Endothelial cell (in vitro differentiated cells): ENCODE measurements at places on chromosomes 2 and 18. TPM values are rescaled to one million over a fixed set of nuclear protein-coding genes. Genes with fewer than 3 reads are reported as not detected.
A peak's percentile ranks its signal among the peaks of the same experiment; 100 is the strongest.

TEKT4 gene
- total RNA-seq, result not detected

FIGN gene
- 14.0 TPM for total RNA-seq

INO80C gene
- 29.7 TPM for total RNA-seq

DHRS9 gene
- total RNA-seq, result not detected

TGFA gene
- 4.7 TPM for total RNA-seq

MAP4K4 gene
- total RNA-seq, result 427 TPM

DUSP2 gene
- total RNA-seq, result not detected

NOSTRIN gene
- total RNA-seq, result not detected

RPRM gene
- 6.4 TPM for total RNA-seq

COL6A3 gene
- 1.6 TPM for total RNA-seq

TSGA10 gene
- total RNA-seq, result 4.2 TPM

CPLX4 gene
- not detected for total RNA-seq

NPAS2 gene
- total RNA-seq, result 70.1 TPM

GRCh38 chr2:5123582-5124196, 568.5 kb upstream of the SOX11 start:
- DNase-seq, result no peak

GRCh38 chr2:51720826-51721225, 688.9 kb upstream of the NRXN1 start:
- DNase-seq, result no peak

DNA sequence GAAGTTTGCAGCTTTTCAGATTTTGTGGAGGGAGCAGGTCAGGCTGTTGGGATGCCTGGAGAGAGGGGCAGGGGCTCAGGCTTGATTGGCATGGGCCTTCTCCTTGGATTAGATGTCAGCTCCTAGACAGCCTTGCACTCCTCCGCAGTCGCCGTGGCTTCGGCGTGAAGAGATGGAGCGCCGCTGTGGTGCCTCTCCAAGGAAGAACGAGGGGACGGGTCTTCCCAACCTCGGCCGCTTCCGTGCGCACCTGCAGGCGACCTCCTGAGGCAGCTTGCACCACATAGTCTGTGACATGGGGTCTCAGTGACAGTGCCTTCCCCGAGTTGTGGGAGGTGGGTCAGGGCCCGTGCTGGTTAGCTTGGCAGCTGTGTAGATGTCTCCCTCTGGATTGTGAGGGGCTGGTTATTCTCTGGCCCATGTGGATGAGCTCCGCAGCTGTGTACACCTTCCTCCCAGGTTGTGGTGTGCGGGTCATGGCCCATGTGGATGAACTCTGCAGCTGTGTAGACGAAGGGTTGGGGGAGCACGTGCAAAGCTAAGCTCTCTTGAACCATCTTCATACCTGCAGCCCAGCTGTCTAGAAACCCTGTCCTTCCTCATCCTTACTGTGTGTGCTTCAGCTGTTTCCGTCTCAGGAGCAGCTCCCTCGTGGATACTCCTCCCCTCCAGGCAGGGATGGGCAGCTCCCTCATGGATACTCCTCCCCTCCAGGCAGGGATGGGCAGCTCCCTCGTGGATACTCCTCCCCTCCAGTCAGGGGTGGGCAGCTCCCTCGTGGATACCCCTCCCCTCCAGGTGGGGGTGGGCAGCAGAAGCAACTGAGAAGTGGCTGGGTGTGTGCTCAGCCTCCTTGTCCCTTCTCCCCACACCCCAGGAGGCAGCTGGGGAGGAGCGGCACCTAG, 170.3 kb downstream of the LDLRAD4 start:
- no peak for DNase-seq

GRCh38 chr2:231674587-231675338, 33.6 kb upstream of the PTMA start:
- DNase-seq, result peak; percentile 90

DNA sequence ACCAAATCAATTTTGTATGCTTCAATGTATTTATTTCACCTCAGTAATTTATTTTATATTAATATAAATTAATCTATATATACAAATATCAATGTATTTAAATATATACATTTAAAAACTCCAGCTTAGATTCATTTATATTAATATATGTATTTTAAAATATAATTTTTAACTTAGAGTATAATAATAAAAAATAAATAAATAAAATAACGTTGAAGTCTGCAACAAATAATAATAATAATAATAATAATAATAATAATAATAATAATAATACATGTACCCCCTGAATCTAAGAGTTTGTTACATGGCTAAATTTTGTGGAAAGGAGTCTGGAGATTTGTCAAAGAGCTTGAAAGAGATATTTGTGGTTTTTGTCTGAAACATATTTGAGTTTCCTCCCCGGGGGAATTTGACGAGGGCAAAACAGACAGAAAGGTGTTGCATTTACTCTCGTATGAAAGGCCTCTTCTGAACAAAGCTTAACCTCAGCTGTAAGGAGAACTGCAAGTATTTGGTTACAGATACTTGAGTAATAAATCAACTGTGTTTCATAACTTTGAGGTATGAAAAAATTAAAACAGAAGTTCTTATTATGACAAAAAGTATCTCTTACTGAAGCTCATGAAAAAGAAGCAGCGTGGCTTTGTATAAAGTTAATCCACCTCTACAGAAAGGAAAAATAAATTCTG, 93.4 kb downstream of the CDH19 start:
- no peak for DNase-seq

GRCh38 chr2:149573760-149574159, 13.8 kb downstream of the MMADHC start:
- no peak for DNase-seq

DNA sequence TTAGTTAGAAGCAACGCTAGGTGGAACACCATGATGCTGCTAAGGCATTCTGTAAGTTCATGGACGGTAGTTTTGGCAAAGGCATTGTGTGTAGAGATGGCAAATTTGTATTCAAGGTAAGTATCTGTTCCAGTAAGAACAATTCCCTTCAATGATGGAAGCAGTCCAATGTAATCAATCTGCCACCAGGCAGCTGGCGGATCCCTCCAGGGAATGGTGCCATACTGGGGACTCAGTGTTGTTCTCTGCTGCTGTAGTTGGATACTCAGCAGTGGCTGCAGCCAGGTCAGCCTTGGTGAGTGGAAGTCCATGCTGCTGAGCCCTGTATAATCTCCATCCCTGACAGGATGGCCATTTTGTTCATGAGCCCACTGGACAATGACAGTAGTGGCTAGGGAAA, 62.8 kb downstream of the ARL6IP6 start:
- DNase-seq, result no peak

GRCh38 chr2:47336259-47337238, 66.4 kb upstream of the MSH2 start:
- no peak for DNase-seq

DNA sequence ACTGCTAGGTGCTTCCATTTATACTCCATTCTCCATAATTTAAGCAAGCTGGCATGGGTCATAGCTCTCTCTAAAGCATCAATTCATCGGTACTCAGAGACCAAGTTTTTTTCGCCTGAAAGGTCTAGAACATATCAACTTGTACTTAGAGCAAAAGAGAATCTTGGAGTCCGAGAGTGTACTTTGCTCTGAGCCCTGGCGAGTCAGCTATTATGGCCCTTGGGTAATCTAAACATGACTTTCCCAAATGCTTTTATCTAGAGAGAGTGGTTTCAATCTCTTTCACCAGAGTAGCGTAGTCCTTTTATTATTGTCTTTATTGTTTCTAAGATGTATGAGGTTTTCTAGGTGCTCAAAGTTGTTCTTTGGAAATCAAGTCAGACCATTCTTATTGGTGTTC, 34.4 kb downstream of the MAIP1 start:
- no peak for DNase-seq

DNA sequence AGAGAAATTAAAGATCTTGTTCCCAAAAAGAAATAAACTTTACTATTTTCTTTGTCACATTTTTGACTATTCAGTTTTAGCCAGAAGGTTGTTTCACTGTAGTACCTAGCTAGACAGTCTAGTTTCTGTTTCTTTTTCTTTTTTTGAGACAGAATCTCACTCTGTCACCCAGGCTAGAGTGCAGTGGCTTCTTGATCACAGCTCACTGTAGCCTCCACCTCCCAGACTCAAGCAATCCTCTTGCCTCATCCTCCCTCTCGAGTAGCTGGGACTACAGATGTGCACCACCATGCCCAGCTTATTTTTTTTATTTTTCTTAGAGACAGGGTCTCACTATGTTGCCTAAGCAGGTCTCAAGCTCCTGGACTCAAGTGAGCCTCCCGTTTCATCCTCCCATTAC, 2.2 kb downstream of the RBM45 start:
- DNase-seq, result no peak

GRCh38 chr2:132754392-132754791, 84.4 kb upstream of the LYPD1 start:
- DNase-seq, result no peak

GRCh38 chr2:230711224-230711623, 1.4 kb upstream of the CAB39 start:
- DNase-seq, result no peak

DNA sequence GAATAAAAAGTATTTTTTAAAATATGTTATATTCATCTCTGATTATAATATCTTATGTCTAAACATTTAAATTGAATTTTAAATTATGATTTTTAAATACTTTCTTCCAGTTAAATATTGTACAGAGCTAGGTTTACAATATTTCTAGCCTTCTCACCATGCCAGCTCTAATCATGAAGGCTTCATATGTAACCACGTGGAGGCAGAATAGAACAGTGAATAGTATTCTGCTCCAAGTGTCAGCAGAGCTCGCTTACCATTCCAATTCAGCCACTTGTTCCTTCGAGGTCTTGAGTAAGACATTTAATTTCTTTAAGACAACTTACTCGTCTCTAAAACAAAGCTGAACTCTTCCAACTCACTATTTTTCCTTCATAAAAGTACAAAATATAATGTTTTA, 871.8 kb downstream of the SUCLG1 start:
- DNase-seq, result no peak

DNA sequence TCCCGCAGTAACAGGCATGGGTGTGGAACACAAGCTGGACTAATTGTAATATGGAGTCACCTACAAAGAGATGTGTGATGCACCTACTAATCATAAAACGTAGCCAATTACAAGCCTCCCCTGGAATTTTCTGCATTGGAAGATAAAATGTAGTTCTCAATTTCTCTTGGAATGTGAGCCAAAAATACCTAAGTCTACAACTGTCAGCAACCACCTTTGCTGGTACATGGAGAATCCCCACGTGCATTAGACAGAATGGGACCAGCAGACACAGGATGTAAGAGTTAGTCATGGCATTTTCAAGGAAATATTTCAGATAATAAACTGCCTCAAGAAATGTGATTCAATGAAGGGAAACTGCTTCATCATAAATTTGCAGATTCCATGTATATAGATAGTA, 85.6 kb upstream of the DCC start:
- no peak for DNase-seq

- DNase-seq, result no peak
Observed at GRCh38 chr18:35430721-35431373, 53.7 kb upstream of the ZNF396 start.

GRCh38 chr18:54713386-54713785, 114.9 kb upstream of the RAB27B start:
- no peak for DNase-seq

DNA sequence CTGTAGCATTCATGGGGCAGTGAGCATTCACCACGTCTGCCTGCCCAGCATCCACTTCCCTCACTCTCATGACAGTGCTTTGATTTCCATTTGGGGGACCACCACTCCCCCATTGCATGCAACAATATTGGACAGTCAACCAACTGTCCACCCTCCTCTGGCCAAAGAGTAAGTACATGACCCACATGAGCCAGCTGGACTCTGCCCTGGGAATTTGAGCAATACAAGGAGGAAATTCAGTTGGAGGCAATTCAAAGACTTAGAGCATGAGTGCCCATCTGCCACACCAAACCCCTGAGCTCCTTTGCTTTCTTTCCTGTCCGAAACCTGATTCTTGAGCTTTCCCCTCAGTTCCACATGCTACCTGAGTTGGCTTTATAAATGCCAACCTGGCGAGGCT, 41.7 kb upstream of the PNO1 start:
- DNase-seq, result no peak

- DNase-seq, result peak; percentile 68
Observed at GRCh38 chr2:181466661-181467576, 9.7 kb downstream of the ITGA4 start.

DNA sequence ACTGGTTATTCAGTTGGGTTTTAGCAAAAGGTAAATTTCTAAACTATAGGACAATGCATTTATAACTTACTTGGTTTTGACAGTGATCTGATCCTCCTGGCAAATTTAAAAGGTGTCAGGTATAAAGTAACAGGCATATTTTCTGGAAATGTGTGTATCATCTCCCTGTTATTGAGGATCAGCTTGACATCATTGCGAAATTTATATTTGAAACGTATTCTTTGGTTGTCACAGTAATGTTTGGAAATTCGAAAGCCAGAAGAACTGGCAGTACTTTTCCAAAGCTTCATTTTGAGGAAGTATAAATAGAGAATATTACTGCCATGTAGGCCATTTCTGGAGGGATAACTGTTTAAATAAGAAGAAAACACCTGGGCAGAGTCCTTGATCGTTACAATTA, 422.2 kb upstream of the NRXN1 start:
- DNase-seq, result no peak

DNA sequence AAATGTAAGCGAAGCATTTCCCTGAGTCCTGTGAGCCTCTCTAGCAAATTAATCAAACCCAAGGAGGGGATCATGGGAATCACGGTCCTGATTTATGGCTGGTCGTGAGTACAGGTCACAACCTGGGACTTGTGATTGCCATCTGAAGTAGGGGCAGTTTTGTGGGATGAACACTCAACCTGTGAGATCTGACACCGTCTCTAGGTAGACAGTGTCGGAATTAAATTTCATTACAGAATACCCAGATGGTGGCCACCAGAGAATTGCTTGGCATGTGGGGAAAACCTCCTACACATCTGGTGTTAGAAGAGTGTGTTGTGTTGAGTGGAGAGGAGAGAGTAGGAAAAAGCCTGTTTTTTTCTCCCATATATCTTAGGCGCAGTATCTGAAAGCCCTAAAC, 12.5 kb downstream of the CAPN14 start:
- DNase-seq, result no peak

DNA sequence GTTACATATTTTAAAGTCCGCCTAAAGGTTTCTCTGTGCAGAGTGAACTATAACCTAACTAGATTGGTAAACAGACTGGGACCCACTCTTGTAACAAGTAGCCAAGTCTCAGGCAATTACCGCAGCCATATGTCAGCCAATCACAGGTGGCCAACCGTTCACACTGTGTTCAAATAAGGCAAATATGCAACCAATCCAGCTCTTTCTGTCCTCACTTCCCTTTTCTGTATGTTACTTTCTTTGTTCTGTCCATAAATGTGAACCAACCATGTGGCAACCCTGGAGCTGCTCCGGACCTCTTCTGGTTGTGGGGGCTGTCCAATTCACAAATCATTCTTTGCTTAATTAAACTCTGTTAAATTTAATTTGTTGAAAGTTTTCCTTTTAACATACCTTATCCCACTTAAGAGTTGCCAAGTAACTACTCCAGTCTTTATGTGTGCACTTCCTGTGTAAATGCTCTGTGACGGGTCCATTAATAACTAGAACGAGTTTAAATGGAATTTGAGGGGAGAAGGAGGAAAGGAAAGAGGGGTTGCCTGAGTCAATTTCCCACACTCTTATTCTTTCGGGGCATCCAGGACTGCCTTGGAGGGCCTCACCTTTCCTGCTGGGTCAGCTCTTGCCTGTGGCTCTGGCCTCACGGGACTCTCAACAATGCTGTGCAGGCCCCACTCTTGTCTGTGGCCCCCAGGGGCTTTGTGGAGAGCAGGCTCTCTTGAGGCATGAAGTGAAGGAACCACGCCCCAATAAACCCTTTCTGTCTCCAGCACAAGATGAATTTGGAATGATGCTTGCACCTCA, 6.6 kb upstream of the RPL37A start:
- no peak for DNase-seq
